ENCODE measurements at places on chromosomes 6 and 20.

- DNase-seq: no peak
Observed at GRCh38 chr20:432677-433299, 24.7 kb downstream of the RBCK1 start.

GRCh38 chr20:2919518-2920245, 46.4 kb downstream of the PTPRA start:
- DNase-seq: no peak

- no peak for DNase-seq
Observed at GRCh38 chr6:89172131-89172530, 26.3 kb downstream of the PM20D2 start.

- DNase-seq: no peak
Observed at GRCh38 chr6:4066029-4066755, 12.7 kb downstream of the FAM217A start.

DNA sequence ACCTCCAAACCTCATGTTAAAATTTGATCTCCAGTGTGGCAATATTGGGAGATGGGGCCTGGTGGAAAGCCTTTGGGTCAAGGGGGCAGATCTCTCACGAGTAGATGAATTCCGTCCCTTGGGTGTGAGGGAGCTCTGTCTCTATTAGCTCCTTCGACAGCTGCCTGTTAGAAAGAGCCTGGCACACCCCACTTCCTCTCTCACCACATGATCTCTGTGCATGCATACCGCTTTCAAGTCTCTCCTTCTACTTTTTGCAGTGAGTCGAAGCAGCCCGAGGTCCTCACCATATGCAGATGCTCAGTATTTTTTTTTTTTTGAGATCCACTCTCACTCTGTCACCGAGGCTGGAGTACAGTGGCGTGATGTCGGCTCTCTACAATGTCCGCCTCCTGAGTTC, 176.9 kb downstream of the SYNDIG1 start:
- DNase-seq: no peak

DNA sequence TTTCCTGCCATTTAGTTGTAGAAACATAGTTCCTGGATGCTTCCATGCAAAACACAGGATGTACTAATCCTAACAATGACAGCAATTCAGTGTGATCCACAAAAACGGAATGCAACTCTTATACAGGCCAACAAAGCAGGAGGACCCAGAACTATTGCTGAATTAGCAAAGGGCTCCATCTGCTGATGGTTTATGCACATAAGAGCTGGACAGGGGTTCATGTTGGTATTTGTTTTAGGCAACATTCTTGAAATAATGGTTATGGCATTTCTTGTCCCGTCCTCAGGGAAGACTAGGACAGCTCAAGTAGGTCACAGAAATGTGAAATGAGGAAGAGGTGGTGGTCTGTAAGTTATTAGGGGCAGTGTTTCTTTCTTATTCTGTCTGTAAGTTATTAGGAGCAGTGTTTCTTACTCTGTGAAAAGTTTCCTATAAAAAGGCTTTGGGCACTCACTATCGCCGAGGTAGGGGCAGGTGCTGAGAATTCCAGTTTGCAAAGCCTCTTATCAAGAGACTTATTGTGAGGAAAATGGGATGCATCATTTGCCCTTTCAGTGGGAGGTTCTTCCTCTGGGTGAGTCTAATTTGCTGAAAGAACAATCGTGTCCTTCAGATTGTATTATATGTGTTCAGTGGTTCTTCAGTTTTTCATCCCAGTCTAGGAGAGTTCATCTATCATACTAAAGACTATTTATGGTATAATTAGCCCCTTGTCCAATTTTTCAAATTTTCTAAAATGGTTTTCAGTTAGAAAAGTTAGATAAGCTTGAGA, 171.1 kb downstream of the MCHR2 start:
- DNase-seq: peak; percentile 41

- no peak for DNase-seq
Observed at GRCh38 chr6:118197539-118197938, 290.5 kb downstream of the SLC35F1 start.

DNA sequence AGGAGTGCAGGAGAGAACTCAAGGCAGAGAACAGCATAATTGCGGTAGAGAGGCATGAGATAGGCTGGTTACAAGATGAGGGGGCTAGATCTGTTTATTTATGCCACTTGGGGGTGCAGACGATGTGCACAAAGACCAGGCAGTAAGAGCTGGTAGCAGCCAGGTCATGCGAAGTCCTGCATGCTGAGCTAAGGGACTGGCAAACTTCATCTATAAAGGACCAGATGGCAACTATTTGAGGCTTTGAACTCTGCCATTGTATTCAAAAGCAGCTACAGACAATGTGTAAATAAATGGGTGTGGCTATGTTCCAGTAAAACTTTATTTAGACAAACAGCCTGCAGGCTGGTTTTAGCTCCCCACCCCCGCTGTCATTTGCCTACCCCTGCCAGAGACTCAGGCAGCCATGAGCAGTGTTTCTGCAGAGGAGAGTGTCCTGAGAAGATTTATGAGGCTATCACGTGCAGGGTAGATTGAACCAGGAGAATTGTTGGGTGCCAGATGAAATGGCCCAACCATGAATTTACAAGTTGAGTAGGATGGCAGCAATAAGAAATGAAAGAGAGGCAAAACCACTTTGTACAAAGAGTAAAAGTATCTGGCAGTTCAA, 253.4 kb upstream of the MOCS1 start:
- no peak for DNase-seq

GRCh38 chr6:144217797-144218196, 67.3 kb upstream of the UTRN start:
- DNase-seq: no peak

DNA sequence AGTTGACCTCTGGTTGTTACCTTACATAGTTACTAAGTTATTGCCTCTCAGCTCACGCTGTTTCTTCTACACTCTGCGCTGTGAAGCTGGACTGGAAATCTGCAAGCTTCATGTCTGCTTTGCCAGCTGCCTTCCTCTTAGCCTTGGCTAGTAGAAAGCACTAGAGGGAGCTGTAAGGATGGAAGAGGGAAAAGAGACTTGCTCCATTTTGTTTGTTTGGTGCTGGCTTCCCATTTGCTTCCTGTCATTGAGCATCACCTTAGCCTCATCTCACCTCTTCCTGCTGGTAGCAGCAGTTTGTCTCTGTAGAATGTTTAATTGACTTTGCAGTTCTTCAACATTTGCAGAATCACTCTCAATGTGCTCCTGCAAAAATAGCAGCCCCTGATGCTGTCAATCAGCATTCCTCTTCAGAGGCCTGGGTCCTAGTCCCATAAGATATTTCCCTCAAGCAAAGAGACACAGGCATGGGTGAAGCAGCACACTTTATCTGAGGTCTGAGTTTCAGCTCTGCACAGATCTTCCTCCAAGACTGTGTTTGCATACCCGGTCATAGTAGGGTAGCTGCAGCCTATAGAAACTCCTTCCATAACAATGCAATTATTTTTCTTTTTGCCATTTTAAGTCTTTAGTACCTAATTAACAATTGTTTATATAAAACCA, 302.2 kb upstream of the EPHA7 start:
- peak; percentile 58 for DNase-seq

DNA sequence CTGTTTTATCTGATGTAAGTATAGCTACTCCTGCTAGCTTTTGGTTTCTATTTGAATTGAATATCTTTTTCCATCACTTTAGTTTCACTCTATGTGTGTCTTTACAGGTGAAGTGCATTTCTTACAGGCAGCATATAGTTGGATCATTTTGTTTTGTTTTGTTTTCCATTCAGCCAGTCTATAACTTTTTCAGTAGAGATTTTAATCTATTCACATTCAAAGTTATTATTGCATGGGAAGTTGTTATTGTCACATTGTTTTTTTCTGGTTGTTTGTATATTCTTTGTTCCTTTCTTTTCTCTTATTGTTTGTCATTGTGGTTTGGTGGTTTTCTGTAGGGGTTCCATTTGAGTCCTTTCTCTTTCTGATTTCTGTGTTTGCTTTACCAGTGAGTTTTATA, 151.2 kb downstream of the PDE10A start:
- DNase-seq: no peak

DNA sequence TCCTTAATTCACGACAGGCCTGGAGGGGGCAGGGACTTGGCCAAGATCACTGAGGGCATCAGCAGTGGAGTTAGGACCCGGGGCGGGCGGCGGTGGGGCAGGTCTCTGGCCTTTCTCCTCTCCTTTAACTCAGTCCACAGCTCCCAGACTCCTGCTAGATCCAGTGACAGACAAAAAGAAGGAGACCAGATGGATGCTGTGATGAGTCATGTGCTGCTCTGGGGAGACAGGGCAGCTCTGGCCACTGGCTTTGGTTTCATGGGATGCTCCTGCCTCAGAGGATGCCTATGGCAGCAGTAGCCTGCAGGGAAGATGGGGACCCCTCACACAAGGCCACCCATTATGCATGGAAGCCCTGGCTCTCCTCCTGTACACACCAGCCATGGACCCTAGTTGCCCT, 20.5 kb downstream of the EPB41L1 start:
- no peak for DNase-seq

GRCh38 chr6:169960886-169961611, 209.6 kb downstream of the ERMARD start:
- no peak for DNase-seq

DNA sequence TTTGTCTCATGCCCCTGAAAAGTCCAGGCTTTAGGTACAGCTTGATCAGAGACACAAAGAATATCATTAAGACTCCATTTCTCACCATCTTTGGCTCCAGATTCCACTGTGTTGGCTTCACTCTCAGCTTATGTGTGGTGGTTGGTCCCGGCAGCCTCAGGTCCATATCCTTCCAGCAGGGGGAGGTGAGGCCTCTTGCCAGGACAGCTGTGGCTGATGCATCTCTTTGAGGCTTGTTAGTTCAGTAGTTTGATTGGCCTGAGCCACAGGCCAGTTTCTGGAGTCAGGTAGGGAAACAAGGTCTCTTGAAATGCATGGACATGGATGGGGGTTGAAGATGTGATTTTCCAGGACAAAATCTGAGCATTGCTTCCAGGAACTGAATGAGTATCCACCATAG, 62.4 kb downstream of the JAG1 start:
- DNase-seq: no peak

DNA sequence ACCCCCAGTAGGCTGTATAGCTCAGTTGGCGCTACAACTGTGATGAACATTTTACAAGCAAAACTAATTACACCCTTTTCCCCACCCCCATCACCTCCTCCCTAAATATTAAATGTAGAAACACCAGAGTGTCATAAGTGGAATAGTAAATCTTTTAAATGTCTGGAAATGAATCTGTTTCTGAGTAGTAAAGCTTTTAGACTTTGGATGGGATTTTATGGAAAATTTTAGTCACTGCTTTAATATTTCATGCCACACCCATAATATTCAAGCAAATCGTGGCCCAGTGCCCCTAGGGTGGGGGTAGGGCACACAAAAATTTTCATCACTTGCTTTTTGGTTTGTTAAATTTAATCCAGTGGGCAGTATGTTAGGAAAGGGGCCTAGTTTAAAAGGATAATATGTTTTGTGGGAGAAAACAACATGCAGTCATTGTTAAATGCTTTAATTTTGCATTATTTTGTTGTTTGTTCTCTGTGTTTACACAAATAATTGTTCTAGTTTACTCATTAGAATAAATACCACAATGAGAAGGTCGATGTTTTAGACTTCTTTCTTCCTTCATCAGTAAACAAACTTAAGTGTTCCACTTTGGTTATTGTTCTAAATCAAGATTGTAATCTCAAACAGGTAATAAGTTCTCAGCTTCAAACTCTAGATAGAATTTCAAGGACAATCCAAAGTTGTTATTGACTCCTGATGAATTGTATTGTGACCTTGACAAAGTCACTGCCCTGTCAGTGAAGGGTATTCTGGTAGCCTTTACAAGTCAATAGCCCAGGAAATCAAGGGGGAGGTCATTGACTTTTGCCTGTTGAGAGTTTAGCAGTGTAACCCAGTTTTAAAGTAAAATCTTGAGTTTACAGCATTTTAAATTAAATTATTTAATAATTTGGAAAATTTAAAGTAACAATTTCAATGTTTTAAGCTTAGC, 79.2 kb downstream of the CBFA2T2 start:
- DNase-seq: no peak

DNA sequence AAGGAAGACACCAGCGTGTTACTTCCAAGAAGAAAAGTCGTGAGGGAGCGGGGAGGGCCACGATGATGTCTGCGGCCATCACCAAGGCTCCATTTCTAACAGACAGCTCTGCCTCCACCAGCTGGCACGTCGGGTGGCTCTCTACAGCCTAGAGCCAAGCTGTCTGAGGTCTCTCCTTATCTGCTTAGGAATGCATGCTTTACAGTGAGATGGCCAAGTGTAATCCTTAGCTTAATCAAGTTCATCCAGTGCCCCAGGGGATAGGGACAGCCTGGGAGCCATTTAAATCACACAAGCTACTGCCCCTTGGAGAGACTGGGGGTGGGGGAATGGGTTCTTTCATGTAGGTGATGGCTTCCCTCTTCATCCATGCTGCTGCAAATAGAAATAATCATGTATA, 213.8 kb upstream of the CST7 start:
- DNase-seq: no peak

GRCh38 chr6:84457276-84457675, 229.8 kb upstream of the CEP162 start:
- DNase-seq: no peak

GRCh38 chr6:112300896-112301295, 46.2 kb upstream of the RFPL4B start:
- DNase-seq: no peak
